ENCODE measurements at places on chromosomes 2 and 18.

- DNase-seq: no peak
Observed at GRCh38 chr18:45155526-45155925, 459.8 kb upstream of the SLC14A2 start.

DNA sequence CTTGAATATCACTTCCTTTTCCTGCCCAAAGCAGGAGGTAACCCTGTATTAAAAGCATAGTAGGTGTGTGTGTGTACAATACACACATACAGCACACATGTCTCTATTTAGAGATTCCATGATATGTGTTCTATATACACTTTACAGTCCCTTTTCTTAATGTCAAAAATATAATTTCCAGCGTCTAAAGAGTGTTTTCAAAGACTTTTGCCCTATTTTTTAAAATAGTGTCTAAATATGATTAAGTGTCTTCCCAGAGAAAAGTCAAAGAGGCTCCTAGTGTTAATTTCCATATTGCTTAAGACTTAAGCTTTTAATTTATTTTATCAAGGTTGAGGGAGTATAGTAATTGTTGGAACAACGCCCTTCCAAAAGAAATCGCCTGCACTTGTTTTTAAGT, 420.3 kb upstream of the POU3F3 start:
- DNase-seq: no peak

DNA sequence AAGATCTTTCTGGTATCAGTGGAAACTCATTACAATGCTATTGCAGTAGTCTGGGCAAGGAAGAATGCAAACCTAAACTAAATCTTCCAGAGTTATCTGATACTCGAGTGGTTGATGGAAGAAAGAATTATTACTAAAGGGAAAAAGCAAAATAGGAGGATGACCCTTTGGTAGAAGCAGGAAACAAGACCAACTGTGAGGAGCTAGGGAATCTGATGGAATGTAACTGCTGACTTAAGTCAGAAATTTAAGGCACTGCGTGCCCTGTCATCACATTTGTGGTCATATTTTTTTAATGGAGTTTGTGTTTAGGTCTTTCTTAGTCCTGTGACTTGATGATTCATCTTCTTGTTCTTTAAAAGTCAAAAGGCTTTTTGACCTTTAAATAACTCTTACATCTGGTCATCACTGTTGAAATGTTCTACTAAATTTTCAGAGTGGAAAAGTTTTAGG, 36.5 kb upstream of the ARMC9 start:
- DNase-seq: no peak

DNA sequence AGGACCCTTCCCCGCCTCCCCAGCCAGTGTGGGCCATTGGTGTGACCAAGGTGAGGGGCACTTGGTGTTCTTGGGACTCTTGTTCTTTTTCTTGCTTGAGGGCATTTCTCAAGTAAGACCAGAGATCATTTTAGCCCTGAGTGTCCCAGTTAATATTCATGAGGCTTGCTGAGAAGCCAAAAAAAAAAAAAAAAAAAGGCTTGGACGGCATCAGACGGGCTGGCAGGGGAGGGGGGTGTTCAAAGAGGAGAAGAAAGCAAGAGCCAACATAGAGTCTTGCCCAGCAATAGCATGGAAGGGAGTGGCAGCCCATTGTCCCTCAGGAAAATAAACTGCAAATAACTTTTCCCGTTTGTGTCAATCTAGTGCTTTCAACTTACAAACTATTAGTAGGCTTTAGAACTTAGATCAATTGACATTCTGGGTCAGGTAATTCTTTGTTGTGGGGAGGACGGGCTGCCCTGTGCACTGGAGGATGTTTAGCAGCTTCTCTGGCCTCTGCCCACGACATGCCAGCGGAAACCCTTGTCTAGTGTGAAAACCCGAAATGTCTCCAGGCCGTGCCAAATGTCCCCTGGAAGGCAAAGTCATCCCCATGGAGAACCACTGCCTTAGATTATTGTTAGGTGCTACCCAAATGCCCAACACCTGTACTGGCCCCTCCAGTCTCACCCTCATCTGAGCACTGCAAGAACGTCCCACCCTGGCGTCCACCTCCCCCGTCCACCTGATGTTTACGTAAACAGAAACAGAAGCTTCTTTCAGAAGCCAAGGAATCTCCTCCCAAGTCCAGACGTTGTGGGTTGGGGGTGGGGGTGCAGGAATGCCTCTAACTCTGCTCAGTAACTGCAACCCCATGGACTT, 163.4 kb downstream of the BCL2 start:
- no peak for DNase-seq

GRCh38 chr18:78765142-78765541, 214.5 kb upstream of the SALL3 start:
- no peak for DNase-seq

DNA sequence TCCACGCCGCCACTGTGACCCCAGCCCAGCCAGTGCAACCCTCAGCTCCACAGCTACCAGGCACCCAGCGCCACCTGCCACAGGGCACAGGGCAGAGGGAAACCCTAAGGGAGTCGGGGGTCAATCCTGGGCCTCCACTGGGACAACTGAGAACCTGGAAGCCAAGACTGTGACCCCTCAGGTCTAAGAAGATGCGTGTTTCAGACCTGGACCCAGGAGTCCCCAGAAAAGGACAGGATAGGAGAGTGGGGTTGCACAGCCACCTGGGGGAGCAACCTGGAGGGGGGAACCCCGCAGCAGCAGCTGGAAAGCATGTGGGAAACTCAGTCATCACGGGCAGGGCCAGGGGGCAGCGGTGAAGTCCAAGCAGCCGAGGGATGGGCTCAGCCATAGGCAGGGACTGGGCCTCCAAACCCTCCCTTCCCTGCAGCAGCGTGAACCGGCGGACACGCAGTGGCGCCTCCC, 4.1 kb downstream of the ESPNL start:
- DNase-seq: no peak

- no peak for DNase-seq
Observed at GRCh38 chr18:75293591-75293990, 83.0 kb downstream of the TSHZ1 start.

DNA sequence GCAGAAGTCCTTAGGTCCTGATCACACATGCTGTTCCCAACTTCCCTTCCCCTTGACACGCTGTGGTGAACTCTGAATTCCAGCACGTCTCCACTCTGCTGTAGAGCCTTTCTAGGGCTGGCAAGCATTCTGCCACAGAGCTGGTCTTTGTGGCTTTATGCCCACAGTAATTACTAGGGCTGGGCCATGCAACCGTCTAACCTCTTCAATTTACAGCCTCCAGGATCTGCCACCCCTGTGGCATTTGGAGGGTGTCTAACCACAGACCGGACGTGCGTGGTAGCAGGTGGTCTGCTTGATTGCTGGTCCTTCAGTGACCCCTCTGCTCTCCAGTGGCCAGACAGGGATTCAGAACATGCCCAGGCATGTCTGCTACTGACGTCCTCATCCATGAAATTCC, 43.1 kb upstream of the TGFA start:
- no peak for DNase-seq

DNA sequence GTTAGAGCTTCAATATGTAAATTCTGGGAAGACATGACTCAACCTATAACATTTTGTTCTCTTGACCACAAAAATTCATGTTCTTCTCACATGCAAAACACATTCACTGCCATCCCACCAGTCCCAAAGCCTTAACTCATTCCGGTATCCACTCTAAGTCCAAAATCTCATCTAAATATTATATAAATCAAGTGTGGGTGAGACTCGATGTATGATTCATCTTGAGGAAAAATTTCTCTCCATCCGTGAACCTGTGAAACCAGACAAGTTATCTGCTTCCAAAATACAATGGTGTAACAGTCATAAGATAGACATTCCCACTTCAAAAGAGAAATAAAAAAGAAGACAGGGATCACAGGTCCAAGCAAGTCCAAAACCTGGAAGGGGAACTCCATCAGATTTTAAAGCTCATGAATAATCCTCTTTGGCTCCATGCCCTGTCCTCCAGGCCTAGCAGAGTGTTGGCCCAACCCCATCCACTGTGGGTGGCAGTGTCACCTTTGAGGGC, 101.3 kb downstream of the RAD51AP2 start:
- DNase-seq: no peak

GRCh38 chr2:85754313-85755095, 713 bp downstream of the ATOH8 start:
- no peak for DNase-seq

DNA sequence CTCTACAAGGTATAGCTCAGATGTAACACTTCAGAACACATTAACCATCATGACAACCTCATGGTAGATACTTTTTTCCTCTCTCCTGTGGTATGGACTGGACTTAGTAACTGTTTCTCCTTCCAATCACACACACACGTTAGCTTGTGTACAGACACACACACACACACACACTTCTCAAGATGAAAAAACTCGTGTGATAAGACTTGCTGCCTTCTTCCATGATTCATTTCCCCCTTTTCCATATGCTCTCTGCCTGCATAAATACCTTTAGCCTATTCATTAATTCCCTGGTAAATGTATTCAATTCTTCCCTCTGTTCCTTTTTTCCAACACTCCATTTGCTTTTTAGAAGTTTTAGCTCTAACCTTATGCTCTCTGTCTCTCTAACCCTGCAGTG, 118.9 kb upstream of the TANK start:
- no peak for DNase-seq

DNA sequence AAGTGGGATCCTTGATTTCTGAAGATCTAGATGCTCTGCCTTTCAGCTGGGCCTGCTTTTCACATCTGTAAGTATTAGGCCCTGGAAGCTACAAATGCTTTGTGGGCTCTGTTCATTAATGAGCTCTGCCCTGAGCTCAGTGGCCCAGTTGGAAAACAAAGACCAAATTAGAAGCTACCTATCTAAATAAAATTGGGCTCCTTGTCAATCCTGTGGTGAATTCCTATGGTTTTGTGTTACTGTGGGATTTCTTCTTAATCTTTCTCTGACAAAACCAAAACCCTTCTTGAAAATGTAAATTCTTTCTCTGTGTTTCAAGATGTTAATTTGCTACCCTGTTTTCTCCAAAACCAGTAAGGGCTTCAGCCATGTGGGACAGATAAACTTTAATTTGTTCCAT, 219.0 kb upstream of the HS6ST1 start:
- DNase-seq: no peak

- DNase-seq: no peak
Observed at GRCh38 chr18:9387891-9388290, 53.3 kb downstream of the TWSG1 start.

- no peak for DNase-seq
Observed at GRCh38 chr2:181682795-181683517, 2.6 kb upstream of the NEUROD1 start.

- DNase-seq: no peak
Observed at GRCh38 chr2:198901894-198902293, 555.8 kb downstream of the SATB2 start.

GRCh38 chr2:145460112-145460511, 940.2 kb upstream of the ZEB2 start:
- no peak for DNase-seq

DNA sequence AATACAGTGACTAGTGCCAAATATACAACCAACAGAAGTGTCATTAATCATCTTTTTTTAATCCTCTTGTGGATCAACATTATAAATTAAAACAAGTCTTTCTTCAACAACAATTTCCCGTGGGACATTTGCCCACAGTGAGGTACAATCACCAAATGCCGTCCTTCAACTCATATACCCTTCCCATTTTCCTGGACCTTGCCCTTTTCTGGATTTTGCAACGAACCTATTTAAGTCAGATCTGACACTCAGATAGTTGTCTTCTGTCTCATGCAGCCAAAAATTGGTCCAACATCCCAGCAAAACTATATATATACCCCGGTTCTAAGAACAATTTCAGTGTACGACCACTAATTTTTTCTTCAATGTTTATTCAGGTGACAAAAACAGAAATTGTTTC, 324.0 kb downstream of the DSEL start:
- no peak for DNase-seq

DNA sequence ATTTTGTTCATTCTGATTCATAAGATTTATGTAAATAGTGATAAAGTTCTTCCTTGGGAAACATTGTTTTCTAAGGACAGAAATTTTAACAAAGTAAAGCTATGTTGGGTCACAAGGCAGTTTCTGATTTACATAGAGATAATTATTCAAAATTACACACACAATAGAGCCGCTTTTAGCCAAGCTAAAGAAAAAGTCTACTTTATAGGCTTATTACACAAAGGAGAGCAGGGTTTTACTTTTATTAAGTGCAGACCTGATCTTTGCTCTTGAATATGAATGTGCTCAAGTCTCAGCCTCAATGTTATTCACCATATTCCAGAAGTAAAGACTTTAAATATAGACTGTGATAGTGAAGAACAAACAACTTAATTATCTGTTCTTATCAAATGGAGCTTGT, 787.8 kb upstream of the LINC00305 start:
- no peak for DNase-seq

DNA sequence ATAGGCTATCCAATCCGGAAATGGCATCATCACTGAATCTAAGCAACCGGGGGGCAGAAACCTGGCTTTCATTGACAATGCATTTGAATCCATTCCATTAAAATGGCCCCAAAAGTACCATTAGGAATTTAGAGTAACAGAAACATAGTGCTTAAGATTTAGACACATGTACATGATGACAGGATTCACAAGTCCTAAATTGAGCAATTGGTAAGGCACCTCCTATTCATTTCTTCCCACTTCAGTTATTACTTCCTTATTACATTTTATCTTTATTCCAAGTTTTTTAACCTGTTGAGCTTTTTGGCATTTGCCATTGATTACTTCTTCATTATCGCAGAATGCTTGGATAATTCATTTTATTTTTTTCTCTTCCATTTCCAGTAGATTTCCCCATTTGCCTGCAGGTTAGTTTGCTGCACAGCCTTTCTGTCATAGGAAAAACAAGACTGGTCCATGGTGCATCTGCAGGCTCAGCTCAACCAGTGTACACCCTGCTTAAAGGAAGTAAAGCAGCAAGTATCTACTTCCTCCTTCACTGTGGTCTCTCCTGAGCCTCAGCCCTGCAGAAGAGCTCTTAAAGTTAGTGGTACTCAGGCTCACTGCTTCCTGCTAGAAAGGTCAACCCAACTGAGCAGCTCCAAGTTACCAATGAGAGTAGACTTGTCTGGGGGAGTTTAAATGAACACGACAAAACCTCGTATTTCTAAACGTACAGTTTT, 89.2 kb downstream of the DOCK10 start:
- peak; percentile 36 for DNase-seq

DNA sequence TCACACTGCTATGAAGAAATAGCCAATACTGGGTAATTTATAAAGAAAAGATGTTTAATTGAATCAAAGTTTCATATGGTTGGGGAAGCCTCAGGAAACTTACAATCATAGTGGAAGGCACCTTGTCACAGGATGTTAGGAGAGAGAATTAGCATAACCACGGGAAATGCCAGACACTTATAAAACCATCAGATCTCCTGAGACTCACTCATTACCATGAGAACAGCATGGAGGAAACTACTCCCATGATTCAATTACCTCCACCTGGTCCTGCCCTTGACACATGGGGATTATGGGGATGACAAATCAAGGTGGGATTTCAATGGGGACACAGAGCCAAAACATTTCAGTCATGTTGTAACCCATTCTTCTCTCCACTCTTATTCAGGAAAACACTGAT, 472.9 kb upstream of the FSIP2 start:
- DNase-seq: no peak

DNA sequence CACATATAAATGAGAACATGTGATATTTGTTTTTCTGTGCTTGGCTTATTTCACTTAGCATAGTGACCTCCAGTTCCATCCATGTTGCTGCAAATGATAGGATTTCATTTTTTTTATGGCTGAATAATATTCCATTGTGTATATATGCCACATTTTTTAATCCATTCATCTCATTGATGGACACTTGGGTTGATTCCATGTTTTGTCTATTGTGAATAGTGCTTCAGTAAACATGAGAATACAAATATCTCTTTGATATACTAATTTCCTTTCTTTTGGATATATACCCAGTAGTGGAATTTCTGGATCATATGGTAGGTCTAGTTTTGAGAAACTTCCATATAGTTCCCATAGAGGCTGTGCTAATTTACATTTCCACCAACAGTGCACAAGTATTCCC, 3.7 kb upstream of the NEMP2 start:
- no peak for DNase-seq

All from GM18507 (cell line).